ENCODE measurements at places on chromosomes 12 and 14.
A peak's percentile ranks its signal among the peaks of the same experiment; 100 is the strongest.

DNA sequence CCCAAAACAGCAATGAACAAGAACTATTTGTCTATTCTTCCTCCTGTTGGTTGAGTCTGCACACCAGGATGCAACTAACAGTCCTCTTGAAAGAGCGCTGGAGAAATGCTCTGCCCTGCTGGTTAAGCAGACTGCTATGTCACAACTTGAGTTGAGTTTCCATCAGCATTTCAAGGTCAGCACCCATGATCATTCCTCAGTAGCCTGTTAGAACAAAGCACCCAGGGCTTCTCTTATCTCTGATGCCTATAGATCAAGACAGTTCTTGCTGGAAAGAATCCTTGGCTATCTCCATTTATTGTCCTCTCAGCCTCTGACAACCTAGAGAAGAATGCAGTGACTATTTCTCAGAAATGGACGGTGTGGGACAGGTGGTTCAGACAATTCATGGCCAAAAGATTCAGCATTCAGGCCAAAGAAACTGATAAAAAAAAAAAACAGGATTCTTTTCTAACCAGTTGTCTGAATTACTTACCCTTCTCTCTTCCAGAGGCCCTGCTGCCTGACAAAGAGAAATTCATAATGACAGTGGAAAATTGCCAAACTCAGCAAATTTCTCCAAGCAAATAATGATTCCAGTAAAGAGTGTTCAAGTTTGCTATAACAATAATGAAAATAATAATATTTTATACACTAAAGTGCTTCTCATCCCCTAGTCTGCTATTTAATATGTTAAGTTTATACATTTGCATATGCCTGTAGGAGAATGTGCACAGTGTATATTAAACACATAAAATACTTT, 306.7 kb downstream of the EMP1 start:
- no peak for DNase-seq

DNA sequence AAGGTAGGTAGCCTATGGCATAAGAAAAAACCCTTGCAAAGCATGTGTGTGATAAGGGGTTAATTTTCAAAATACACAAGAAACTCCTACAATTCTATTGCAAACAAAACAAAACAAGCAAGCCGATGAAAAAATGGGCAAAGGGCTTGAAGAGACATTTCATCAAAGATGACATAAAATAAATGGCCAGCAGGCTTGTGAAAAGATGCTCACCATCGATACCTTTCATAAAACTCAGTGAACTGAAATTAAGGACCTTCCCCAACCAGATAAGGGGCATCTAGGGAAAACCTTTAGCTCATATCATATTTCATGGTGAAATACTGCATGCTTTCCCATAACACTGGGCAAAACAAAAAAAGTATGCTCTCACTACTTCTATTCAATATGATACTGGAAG, 131.2 kb downstream of the PPM1H start:
- DNase-seq, result no peak

DNA sequence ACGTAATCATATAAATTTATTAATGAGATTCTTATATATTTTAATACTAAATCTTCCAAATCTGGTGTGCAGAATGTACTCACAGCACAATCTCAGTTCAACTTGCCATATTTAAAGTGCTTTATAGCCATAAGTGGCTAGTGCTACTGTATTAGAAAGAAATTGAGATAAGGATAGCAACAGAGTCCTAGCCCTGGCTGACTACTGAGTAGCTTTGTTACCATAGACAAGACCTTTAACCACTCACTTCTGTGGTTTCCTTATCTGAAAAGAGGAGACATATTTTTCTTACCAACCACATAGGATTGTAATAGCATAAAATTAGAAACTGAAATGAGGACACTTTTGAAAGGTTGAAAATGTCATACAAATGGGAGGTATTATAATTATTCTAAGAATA, 2.0 kb upstream of the CHURC1 start:
- DNase-seq, result no peak

DNA sequence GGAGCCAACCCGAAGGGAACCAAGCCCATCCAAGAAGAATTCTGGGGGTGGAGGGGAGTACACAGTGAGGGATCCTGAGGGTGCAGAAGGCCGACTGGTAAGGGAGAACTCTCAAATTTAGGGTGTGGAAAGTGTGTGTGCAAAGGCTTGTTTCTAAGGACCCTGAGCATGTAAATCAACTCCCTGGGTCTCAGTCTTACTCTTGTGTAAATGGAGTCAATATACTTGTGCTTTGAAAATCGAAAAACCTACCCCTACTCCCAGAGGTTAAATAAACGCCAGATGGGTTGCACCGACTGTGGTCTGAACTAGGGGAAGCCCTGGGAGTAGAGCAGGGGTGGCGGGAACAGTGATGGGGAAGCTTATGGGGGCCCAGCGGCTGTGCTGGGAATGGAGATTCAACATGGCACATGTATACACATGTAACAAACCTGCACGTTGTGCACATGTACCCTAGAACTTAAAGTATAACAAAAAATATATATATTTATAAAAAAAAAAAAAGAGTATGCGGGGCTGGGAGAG, 6.0 kb downstream of the B4GALNT1 start:
- DNase-seq, result no peak

DNA sequence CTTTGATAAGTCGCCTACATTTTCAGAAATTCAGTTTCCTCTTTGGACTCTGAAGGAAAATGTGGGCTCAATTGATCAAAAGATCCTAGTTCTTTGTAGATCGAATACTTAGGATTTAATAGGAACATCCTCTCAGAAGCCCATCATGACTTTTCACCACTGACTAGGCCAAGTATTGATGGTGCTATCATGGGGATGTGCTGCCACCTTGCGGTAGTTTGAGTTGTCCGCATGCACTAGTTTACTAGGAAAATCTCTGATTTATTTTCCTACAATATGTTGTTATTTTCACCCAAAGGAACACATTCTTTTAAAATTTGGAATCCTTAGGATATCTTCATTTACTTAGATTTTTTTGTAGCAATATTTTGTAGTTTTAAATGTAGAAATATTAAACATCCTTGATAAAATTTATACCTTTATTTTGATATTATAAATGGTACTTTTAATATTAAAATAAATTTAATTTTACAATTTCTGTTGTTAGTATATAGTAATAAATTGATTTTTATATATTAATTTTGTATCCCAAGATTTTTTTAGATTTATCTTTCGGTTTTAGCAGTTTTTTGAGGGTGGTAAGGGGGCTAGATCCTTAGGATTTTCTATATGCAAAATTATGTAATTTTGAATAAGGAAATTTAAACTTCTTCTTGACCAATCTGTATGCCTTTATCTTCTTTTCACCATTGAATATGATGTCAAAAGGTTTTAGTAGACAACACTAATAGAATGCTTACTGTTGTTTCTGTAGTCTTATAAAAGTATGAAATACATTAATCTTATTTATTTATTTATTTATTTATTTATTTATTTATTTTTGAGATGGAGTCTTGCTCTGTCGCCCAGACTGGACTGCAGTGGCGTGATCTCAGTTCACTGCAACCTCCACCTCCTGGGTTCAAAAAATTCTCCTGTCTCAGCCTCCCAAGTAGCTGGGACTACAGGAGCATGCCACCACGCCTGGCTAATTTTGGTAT, 52.9 kb upstream of the OR9K2 start:
- DNase-seq, result peak; percentile 59

DNA sequence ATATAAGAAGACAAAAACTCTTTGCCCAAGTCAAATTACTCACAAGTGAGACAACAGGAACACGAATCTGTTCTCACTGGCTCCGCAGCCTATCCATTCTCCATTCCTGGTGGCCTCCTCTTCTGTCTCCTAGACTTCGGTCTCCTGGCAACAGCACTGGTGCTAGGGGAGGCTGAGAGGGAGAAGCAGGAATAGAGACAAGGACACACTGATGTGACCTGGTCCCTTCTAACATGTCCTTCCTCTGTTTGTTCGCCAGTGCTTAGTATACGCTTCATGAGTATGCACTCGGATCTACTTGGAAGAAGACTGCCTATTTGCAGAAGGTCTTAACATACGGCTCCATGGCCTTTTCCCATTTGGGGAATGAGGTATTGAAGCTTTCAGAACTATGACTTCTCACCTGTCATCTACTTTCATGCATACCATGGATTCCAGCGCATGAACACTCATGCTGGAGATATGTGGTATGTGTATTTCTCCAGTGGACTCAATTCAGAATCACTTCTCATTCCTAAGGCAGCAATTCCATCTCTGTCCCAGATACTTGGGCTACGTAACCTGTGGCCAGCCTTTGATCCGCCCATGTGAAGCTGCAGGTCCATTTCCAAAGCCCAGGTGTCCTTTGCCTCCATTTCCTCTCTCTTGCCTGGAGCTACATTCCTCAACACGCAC, 33.9 kb downstream of the BHLHE41 start:
- no peak for DNase-seq

- no peak for DNase-seq
These were observed 6.9 kb upstream of the NUDT14 start for GRCh38 chr14:105187935-105188524.

- no peak for DNase-seq
These were observed 37.3 kb upstream of the TRHDE start for GRCh38 chr12:72234886-72235285.

GRCh38 chr12:7937833-7938506, 2.0 kb upstream of the SLC2A3 start:
- DNase-seq, result no peak

GRCh38 chr12:90304231-90304630, 595.6 kb upstream of the ATP2B1 start:
- DNase-seq, result no peak

GRCh38 chr12:40171501-40171900, 53.3 kb upstream of the LRRK2 start:
- DNase-seq, result no peak

- DNase-seq, result no peak
These were observed 397 bp downstream of the BDKRB1 start for GRCh38 chr14:96256407-96256806.

DNA sequence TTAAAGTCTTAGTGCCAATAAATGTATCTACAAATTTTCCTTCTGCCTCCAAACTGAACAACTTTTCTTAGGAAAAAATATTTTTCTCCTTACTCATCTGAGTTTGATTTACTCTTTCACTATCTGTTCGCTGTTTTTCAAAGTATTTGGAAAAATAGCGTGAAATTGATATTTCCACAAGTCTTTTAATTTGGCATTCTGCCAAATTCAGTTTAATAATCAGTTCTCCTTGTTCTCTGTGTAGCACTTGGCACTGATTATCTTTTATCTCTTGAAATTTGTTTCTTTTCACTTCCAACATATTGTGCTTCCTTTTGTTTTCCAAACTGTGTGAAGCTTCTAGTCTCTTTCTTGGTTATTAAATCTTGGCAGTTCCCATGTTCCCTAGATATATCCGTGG, 559.8 kb downstream of the RPL10L start:
- no peak for DNase-seq

GRCh38 chr14:92646952-92647796, 101.3 kb downstream of the LGMN start:
- no peak for DNase-seq

- peak; percentile 92 for DNase-seq
These were observed 136.1 kb downstream of the FGD4 start for GRCh38 chr12:32535288-32535999.

- DNase-seq, result no peak
These were observed 171.0 kb downstream of the ADGRD1 start for GRCh38 chr12:131124487-131125280.

- no peak for DNase-seq
These were observed 19.9 kb downstream of the ETV6 start for GRCh38 chr12:11669348-11669747.

DNA sequence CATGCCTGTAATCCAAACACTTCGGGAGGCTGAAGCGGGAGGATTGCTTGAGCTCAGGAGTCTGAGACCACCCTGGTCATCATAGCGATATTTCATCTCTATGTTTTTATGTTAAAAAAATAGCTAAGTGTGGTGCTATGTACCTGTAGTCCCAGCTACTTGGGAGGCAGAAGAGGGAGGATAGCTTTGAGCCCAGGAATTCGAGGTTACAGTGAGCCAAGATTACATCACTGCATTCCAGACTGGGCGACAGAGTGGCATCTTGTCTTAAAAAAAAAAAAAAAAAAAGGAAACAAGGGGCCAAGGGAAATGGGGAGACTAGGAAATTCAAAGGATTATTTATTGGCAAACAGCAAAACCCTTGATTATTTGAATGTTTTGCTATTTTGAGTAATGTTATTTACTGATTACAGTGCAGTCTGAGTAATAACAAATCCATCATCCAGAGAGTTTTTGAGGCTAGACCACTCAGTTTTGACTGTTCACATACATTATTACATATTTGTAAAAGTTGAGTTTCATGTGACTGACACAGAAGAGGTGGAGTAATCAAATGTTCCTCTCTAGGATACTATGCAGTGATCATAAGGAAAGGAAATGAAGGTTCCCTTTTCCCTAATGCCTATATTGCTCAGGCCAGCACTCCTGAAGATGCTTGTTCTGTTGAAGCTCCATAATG, 40.8 kb downstream of the PRKCH start:
- no peak for DNase-seq

GRCh38 chr14:75069121-75069810, at the start of gene ZC2HC1C:
ZC2HC1C (plus strand) TSS chr14:75069641; CDS start chr14:75070574, 933 bp downstream.
- peak; percentile 92 for DNase-seq

DNA sequence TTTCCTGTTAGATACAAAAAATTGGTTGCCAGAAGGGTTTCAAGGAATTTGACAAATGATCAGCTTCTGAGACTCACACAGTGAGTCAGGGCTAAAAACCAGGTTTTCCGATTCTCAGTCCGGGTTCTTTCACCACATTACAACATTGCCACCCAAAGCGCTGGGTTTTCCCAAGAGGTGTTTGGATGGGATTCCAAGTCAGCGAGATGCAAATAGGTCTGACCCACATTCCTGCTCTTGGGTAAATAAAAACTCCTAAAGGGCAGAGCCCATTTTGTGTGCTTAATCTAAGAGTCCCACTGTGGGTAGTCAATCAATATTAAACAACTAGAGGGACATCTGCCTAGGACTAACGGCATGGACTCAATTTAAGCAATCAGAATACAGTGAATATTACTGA, 5.4 kb upstream of the RIC8B start:
- DNase-seq, result no peak

GRCh38 chr12:78797196-78797931, 67.2 kb upstream of the SYT1 start:
- DNase-seq, result no peak

- DNase-seq, result no peak
These were observed 108.2 kb upstream of the CCDC91 start for GRCh38 chr12:28082096-28082495.

DNA sequence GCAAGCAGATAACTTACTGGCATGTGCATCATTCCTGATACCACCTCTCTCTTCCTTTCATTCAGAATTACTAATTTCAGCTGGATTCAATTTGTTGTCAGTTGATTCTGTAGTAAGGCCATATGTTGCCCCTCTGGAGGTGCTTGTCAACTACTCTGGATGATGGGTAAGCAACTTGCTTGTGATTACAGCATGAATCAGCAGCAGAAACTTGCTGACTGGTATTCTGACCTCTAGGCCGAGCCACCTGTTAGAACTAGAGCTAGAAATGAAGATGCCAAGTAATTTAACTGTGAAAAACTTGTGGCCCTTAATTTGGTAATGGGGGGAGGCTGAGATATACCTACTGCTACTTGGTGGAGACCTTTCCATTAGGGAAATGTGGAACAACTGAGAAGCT, 5.1 kb downstream of the RNF10 start:
- DNase-seq, result no peak

- no peak for DNase-seq
These were observed 976 bp downstream of the THAP2 start for GRCh38 chr12:71665090-71665463.

Measured in NCI-H1105 (cell line).